ENCODE measurements at places on chromosomes 2 and 18.

- no peak for DNase-seq
These were observed 34.1 kb downstream of the SLC66A2 start for GRCh38 chr18:79917169-79917852.

DNA sequence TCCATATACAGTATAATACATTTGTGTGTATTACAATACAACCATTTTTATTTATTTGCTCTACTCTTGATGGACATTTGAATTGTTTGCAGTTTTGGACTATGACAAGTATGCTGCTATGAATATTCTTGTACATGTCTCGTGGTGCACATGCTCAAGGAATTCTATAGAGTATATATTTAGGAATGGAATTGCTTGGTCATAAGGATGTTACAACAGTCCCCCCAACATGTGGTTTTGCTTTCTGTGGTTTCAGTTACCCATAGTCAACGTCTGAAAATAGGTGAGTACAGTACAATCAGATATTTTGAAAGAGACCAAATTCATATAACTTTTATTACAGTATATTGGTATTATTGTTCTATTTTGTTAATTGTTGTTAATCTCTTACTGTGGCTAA, 24.1 kb upstream of the PLEKHM3 start:
- DNase-seq = no peak

GRCh38 chr2:220814441-220814840, 757.7 kb downstream of the EPHA4 start:
- DNase-seq = no peak

GRCh38 chr2:242044313-242044590, 174.7 kb downstream of the RTP5 start:
- no peak for DNase-seq

DNA sequence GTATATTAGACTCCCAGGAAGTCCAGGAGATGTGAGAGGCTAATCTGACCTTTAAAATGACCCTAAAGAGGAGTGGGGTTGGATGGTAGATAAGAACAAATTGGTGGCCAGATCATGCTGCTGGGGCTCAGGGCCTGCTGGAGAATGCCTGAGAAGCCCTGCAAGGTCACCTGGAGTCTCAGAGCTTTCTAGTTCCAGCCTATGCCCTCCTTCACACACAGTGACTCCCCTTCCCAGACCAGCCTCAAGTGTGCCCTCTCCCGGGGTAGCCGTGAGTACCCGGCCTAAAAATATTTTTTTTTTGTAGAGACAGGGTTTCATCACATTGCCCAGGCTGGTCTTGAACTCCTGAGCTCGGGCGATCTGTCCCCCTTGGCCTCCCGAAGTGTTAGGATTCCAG, 44.2 kb upstream of the FZD5 start:
- DNase-seq = no peak

DNA sequence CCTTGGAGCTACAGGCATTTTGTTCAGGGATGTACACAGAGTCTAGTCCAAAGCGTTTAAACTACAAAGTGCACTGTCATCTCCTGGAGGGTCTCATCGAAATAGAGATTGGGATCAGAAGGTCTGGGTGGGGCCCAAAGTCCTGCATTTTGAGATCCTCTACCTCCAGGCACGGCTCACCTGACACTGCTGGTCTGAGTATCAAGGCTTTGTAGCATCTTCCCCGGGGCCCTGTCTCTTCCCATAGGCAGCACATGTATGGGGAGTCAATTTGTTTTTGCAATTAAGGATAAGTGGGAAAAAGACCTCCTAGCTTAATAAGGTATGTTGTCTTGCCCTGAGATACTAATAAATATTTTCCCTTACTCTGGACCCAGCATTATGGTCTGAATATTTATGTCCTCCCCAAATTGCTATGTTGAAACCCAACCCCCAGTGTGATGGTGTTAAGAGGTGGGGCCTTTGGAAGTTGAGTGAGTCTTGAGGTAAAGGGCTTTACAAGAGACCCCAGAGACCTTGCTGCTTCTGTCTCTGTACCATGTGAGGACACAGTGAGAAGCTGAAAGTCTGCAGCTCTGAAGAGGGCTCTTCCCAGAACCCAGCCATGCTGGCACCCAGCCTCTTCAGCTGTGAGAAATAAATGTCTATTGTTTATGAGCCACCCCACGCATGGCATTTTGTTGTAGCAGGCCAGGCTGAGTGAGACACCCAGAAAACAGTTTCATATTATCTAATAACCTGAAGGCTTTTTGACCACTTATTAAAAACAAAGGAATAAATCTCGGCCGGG, 258.7 kb upstream of the HS6ST1 start:
- no peak for DNase-seq

- no peak for DNase-seq
These were observed 142.2 kb upstream of the SMAD2 start for GRCh38 chr18:48072428-48073204.

DNA sequence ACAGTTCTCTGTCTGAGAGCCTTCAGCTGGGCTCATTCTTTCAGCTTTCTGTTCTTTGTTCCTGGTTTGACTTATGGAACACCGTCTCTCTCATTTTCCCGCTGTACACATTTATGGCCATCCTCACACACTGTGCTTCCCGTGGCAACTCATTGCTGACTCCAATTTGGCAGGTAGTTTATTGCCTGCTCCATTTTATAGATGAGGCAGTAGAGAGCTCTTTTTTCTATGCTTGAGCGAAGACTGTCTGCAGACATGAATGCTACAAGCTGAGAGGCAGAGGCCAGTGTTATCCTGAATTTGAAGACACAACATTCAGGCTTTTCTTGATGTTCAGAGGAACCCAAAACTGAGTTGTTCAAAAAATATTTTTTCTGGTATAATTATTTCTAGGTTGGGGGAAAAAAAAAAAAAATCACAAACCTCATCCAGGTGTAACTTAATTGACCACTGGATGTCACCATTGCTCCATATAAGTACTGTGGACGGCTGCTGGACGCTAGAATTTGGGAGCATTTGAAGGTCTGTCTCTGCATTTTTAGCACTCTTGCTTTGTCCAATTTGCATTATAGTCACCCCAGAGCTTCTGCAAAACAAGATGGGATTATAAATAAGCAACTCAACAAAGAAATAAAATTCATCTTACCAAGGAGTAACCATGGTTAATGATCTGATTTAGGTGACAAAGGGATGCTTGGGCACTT, 83.5 kb downstream of the HRH4 start:
- DNase-seq = no peak

- no peak for DNase-seq
These were observed 19.1 kb downstream of the KCNE4 start for GRCh38 chr2:223071139-223071538.

DNA sequence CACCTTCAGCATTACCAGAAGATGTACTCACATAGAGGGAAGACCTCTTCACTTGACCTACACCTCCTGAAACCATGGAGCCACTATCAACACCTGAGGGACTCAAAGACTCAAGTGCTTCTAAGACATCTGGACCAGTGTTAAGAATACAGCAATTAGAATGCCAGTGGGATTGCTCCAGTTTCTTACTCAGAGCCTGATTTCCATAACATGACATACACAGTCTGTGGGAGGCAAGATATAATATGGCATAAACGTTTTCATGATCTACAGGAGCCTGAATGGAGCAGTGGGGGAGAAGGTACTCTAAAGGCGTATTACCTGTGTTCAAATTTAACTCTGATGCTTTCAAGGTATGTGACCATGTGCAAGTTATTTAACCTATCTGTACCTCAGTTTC, 57.2 kb downstream of the ZNF385B start:
- DNase-seq = no peak

GRCh38 chr2:134295441-134295840, 41.6 kb downstream of the MGAT5 start:
- no peak for DNase-seq

DNA sequence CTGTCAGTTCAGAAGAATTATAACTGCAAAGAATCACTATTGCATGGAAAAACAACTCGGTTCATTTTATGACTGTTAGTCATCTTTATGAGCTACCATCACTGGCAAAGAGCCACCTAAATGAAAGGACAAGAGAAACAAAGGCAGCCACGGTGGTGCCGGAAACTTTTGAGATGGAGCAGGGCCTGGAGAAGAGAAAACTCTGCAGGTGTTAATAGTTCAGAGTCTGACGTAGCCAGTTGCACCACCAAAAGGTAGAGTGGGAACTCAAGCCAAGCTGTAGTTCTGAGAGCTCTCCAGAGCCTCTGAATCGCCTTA, 110.9 kb downstream of the FTCDNL1 start:
- DNase-seq = no peak

DNA sequence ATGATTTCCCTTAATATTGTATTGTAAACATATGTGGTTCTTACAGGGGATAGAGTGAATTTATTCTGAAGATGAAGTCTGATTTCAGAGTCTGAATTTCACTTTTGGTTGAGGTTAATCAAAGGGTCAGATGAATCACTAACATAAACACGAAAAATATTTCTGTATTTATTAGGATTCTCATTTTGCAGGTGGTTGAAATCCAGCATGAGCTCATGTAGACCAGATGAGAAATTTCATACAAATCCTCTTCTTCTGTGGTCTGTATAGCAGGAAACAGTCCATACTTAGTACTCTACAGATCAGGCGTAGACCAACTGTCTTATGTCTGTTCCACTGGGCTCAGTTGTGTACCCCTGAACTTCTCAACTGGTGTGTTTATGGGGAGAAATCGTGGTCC, 157.8 kb downstream of the BABAM2 start:
- DNase-seq = no peak

DNA sequence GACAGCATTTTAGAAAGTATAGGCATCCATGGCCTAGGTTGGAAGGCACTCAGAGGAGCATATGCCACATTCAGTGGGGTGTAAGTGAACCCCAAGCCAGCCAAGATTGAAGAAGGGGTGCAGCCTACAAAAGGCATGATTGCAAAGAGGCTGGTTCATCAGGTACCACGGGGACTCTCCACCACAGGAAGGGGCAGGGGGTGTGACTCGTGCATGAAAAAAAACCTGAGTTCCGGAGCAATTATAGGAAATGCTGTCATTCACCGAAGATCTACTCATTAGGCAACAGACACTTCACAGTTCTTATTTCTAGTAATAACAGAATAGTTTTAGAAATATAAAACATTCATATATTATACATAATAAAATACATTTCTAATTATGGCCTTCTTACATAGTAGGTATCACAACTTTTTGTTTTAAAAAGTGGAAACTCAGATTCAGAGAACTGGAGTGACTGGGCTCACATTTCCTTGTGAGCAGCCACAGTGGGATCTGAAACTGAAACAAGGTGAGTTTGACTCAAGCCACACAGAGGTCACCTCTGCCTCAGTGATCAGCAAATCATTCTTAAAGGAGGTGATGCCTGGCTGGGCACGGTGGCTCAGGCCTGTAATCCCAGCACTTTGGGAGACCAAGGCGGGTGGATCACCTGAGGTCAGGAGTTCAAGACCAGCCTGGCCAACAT, 188.4 kb upstream of the GYPC start:
- no peak for DNase-seq

DNA sequence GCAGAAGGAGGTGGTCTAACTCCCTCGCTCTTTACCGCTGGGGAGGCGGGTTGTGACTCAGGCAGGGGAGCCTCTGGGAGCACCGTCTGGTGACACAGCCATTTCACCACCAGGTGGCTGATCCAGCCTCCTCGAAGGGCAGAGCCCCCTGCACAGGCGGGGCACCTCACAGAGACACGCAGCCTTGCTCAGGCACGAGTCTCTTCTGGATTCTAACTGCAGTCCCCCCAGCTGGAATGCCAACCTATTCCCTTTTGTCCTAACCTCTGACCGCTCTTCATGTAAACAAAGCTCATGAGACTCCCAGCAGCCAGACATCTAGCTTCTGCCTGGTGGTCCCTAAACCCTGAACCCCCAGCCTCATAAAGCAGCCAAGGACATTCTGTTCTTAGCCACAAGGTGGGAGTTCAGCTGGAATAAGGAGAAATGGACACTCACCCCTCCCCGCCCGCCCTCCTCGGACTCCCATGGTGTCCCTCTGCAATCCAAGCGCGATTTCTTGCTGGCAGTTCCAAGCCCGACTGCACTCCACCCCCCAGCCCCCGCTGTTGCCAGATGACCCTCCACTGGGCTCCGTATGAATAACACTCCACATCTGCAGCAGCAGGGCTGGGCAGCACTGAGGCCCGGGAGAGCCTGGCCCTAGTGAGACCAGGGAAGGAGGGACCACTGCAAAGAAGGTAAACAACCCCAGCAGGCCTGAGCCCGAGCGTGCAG, 84.3 kb downstream of the TNS1 start:
- no peak for DNase-seq

DNA sequence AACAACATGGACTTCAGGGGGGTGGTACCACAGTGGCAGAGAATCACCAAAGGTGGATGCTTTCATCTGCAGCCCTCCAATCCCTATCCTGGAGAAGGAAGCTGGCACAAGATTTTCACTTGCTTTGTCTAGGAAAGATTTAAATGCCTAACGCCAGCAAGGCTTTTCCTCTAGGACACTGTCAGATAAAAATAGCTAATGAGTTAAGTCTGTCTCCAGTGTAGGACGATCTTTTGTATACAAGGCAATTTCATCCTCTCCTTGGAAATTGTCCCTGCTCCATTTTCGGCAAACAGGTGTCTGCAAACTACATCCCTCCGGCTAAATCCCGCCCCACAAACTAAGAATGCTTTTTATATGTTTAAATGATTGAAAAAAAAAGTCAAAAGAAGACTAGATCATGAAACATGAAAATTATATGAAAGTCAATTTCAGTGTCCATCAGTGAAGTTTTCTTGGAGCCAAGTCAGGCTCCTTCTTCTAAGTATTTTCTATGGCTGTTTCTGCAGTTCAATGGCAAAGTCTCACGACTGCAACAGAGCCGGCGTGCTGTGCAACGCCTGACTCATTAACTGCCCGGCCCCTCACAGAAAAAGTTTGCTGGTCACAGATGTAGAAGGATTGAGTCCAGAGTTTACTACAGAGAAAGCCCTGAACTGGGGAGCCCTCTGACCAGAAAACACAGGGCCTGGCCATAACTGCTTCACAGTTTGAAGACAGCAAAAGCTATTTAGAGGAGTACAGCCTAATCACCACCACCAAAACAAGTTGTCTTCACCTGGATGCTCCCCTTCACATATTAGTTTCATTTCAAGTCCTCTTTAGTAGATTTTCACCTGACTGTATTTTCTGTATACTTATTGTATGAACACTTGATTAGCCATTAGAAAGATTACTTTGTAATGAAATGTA, 52.3 kb downstream of the PIEZO2 start:
- no peak for DNase-seq

DNA sequence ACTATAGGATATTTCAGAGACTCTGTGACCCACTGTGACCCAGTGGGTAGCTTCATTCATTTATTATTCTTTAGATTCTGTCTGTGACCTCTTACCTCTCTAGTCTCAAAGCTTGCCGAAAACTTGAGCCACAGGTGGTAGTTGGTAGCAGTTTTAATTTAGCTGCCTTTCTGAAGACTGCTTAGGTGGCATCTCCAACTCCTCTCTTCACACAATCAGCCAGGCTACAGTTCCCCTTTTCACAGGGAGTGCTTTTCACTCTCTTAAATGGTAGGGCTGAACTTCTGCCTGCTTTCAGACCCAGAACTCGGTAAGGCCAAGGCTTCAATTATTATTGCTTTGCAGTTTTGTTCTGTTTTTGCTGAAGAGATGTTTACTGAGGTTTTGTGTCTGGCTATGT, 349.6 kb downstream of the ARL6IP6 start:
- no peak for DNase-seq

GRCh38 chr18:37322492-37323035, 243.0 kb downstream of the CELF4 start:
- no peak for DNase-seq

All from effector memory CD4-positive, alpha-beta T cell (primary cell).